ENCODE measurements at places on chromosomes 11 and 22.
A peak's percentile ranks its signal among the peaks of the same experiment; 100 is the strongest.

DNA sequence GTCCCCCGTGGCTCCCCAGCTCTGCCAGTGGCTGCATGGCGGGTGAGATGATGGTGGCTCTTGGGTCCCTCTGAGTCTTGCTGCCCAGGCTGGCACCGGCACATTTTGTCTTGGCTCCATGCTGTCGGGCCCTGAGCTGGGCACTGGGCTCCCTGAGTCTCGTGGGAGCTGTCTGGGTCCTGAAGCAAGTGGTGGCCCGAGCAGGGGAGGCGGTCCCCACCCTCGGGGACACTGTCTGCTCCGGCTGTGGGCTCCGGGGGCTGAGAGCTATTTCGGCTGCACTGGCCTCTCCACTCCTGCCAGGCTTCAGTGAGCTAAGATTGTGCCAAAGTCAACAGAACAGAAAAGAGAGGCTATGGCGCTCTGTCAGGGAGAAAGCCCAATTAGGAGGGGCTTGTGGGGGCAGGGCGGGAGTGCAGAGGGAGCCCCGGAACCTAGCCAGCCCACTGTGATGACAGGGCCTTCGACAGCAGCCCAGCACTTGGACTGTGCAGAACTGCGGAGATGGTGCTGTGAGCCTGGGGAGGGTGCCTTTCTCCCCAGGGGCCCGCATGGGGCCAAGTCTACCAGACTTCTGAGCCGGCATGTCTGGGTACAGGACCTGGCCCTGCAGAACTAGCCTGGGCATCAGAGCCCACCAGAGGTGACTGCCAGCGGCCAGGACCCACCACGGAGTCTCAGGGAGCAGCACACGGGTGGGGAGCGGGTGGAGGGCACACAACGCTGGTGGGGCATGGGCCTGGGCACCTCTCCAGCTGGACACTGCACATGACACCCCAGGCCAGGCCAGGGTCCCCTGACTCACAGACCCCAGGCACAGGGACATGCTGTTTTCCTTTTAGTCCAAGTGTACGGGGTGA, 38.0 kb downstream of the RTN4R start:
- H3K27ac ChIP-seq, result no peak overlapping the region
- no peaks in the 10 kb centered on the region for H3K36me3 ChIP-seq
- H3K4me3 ChIP-seq, result no peak overlapping the region
- DNase-seq, result no peak

- peaks cover 37% of the 10 kb centered on the region for H3K27me3 ChIP-seq
- DNase-seq, result no peak
- no peaks in the 10 kb centered on the region for H3K36me3 ChIP-seq
- no peak overlapping the region for H3K4me3 ChIP-seq
- H3K27ac ChIP-seq, result no peak overlapping the region
- peaks cover 7% of the 10 kb centered on the region for H3K4me1 ChIP-seq
Observed at GRCh38 chr22:23066200-23067022, 3.9 kb upstream of the GNAZ start.

GRCh38 chr11:78838417-78838816, 263.8 kb upstream of the NARS2 start:
- H3K27ac ChIP-seq, result peak overlapping the region; percentile 64
- no peak for DNase-seq
- H3K4me3 ChIP-seq, result no peak overlapping the region
- H3K4me1 ChIP-seq, result peaks cover 65% of the 10 kb centered on the region

DNA sequence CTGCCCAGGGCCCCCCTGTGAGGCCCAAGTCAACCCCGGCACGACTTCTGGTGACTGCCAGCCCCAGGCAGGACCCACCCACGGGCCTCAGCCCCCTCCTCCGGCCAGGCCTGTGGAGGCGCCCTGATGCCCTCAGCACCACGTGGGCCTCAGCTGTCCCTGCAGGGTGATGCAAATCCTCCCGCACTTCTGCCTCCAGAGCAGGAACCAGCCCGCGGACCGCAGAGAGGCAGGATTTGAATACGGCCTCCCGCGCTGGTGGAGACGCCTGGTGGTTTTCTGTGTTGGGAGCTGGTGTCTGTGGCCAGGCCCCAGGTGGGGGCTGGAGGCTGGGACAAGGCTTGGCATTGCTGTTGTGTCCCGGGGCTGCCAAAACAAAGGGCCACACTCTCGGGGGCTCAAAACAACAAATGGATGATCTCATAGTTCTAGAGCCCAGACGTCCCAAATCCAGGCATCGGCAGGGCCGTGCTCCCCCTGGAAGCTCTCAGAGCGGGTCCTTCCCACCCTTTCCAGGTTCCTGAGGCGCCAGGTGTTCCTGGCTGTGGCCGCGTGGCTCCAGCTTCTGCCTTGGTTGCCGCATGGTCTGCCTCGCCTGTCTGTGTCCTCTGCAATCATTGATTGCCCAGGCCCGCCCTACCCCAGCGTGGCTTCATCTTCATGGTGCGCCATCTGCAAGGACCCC, 19.4 kb downstream of the TRPM5 start:
- peaks cover 4% of the 10 kb centered on the region for H3K27me3 ChIP-seq
- no peaks in the 10 kb centered on the region for H3K4me1 ChIP-seq
- DNase-seq, result no peak

DNA sequence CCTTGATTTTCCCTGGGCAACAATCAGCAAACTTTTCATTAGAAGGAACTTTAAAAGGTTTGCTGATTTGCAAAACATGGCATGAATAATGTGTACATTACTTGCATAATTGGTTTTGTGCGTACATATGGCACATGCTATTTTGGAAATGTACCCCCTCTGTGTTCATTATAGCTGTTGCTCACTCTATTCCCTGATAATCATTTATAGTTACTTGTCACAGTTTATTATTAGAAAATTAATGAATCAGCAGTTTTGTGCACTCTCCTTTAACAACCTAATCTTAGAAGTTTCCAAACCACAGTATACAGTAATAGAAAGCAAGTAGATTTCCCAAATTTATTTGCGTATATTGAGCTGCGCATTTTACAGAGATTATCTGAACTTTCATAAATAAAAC, 389.9 kb downstream of the CNTN5 start:
- H3K36me3 ChIP-seq, result no peaks in the 10 kb centered on the region
- H3K27me3 ChIP-seq, result no peaks in the 10 kb centered on the region
- DNase-seq, result no peak
- H3K4me1 ChIP-seq, result no peaks in the 10 kb centered on the region
- no peak overlapping the region for H3K4me3 ChIP-seq
- H3K27ac ChIP-seq, result no peak overlapping the region

- peaks cover 25% of the 10 kb centered on the region for H3K4me1 ChIP-seq
- no peak overlapping the region for H3K27ac ChIP-seq
- H3K27me3 ChIP-seq, result peaks cover 9% of the 10 kb centered on the region
- no peak overlapping the region for H3K4me3 ChIP-seq
Observed at GRCh38 chr11:13108416-13108815, 99.3 kb downstream of the RASSF10 start.

- peak; percentile 32 for DNase-seq
- H3K27ac ChIP-seq, result no peak overlapping the region
- no peak overlapping the region for H3K4me3 ChIP-seq
- peaks cover 11% of the 10 kb centered on the region for H3K4me1 ChIP-seq
Observed at GRCh38 chr11:3021125-3021524, 29.0 kb upstream of the NAP1L4 start.

DNA sequence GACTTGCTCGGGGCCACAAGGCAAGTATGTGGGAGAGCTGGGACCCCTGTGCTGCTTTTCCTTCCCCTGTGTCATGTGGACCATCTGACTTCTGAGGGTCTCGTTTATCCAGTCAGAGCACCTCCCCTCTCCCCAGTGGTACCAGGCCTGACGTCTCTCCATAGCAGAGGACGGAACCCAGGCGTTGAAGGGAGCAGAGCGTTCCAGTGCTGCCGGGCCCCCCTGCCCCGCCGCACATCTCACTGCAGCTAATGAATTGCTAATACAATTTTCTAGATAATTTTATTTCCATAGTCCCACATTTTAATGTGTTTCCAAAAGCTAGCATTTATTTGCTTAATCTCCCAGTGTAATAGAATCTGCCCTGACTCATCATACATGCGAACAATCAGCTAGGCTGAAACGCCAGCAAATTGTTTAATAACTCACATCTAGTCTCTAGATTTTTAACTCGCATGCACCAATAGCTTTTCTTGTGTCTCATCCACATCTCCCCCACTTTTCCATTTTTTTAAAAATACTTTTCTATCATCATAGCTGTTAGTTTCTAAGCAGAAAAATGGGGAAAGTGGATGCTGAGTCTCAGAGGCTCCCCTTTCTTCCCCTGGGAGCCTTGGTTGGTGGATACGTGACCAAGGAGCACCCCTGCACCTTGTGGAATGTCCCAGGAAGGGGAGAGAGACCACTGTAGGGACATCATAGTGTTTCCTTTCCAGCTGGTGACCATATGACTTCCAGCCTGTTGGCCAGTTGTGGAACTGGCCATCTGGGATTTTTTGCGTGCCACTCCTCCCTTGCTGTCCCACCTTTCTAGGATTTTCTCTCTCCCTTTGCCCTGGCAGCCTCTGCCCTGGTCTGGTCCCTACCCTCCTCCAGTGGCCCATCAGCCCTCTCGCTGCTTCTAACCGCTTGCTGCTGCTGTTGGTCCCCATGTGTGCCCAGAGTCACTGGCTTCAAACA, 58.6 kb upstream of the NNMT start:
- peaks cover 74% of the 10 kb centered on the region for H3K4me1 ChIP-seq
- peaks cover 10% of the 10 kb centered on the region for H3K27me3 ChIP-seq
- H3K4me3 ChIP-seq, result no peak overlapping the region
- H3K27ac ChIP-seq, result no peak overlapping the region
- H3K36me3 ChIP-seq, result no peaks in the 10 kb centered on the region

Data from nephron progenitor cell (in vitro differentiated cells).